ENCODE measurements at places on chromosomes 7 and 10.

GRCh38 chr7:107958764-107959526, 44.0 kb downstream of the LAMB1 start:
- no peak for DNase-seq

DNA sequence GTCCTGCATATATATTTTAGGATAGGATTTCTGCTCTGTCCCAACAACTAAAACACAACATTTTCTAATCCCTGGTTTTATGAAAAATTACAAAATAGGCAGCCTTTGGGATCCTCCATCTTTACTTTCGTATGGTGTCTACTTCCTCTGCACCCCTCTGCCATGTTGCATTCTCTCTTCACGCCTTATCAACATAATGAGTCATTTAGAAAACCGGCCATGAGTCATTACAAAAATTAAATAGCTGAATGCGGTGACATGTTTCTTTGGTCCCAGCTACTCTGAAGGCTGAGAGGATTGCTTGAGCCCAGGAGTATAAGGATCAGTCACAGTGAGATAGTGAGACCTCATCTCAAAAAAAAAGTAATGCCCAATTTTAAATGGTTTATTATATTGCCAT, 148.1 kb upstream of the CELF2 start:
- DNase-seq = no peak

DNA sequence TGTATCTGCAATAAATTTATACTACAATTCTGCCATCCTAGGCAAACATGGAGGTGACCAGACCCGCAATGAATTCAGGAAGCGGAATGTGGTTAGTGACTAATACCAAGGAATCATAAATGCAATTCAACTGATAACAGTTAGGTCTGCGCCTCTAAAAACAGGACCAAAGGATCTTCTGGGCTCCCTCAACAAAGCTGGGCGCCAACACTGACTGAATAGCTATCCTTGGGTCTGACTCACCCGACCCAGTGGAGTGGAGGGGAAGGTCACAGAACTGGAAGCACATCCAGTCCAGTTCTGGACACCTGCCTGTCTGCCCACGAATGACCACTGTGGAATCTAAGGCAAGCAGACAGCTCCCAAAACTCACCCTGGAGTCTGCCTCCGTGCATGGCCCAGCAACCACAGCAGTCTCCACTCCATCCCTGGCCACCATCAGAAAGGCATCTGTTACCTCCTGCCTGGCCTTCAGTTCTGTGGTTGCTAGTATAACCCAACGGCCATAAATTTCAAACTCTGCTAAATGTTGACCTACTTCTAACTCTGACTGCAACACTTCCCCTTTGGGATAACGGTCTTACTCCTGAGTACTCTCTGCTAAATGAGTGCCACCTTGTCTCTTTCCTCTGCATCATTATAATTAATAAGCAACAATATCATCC, 43.0 kb upstream of the DLX6 start:
- DNase-seq = no peak

GRCh38 chr7:43873300-43873699, 4.0 kb upstream of the MRPS24 start:
- DNase-seq = no peak

GRCh38 chr10:3074145-3074665, 6.9 kb downstream of the PFKP start:
- no peak for DNase-seq

GRCh38 chr10:121070275-121071070, 219.3 kb downstream of the WDR11 start:
- DNase-seq = no peak
